ENCODE measurements at places on chromosomes 11 and 22.

DNA sequence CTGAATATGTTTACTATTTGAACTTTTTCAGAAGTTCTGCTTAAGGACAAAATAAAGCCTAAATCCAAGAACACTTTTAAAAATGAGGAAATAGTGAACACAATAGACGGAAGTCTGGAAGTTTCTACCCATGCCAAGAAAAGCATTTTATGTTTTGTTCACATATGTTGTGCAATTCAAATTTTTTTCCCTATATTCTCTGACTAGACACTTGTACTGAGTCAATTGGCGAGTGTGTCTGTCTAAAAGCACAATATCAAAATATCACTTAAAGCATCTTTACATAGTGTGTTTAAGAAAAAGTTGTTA, 29.2 kb downstream of the INCENP start:
- no peak for DNase-seq

DNA sequence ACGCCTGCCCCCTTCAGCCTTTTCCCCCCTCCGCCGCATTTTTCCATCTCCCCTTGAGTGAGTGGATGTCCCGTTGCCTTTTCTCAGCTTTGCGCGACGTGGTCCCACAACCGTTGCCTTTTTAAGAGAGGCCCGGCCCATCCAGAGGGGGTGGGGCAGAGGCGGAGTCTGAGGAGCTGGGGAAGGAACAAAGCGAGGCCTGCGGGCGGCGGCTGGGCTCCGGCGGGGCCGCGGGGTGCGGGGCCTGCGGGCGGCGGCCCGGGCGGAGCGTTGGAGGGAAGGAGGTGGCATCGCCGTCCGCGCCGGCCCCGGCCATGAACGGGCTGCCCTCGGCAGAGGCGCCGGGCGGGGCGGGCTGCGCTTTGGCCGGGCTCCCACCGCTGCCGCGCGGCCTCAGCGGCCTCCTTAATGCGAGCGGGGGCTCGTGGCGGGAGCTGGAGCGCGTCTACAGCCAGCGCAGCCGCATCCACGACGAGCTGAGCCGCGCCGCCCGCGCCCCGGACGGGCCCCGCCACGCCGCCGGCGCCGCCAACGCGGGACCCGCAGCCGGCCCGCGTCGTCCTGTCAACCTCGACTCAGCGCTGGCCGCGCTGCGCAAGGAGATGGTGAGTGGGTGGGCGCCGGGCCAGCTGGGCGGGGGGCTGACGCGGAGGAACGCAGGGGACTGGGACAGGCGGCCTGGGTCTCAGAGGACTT, at the start of gene FAM89B:
FAM89B (plus strand) TSS at position 183 of the 696 bp plus-strand sequence; CDS start at position 315, 132 bp downstream.
- peak; percentile 94 for DNase-seq

DNA sequence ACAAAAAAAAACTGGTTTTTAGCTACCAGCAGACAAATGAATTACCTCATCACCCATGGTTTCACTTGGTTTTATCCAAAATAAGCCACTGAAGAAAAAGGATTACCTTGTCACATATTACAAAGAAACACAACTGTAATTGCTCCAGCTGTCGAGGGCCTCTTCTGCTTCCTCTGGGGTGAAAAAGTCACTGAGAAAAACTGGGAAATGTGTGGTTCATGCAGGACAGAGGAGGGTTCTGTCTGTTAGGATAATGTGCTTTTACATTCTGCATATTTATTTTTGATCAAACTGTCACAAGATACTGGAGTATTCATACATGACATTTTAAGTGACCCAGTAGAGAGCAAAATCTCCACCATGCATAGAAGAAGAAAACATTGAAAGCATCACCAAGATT, 211.7 kb downstream of the NAV2 start:
- no peak for DNase-seq

- no peak for DNase-seq
Observed at GRCh38 chr11:88353386-88353785, 15.8 kb upstream of the CTSC start.

- no peak for DNase-seq
Observed at GRCh38 chr11:105456950-105457349, 152.9 kb upstream of the GRIA4 start.

All from ureter (tissue), 1 donor.